ENCODE measurements at places on chromosomes 6 and 20.

GRCh38 chr6:127582777-127583462 lies 5.9 kb downstream of the C6orf58 start:
- no peak for DNase-seq

DNA sequence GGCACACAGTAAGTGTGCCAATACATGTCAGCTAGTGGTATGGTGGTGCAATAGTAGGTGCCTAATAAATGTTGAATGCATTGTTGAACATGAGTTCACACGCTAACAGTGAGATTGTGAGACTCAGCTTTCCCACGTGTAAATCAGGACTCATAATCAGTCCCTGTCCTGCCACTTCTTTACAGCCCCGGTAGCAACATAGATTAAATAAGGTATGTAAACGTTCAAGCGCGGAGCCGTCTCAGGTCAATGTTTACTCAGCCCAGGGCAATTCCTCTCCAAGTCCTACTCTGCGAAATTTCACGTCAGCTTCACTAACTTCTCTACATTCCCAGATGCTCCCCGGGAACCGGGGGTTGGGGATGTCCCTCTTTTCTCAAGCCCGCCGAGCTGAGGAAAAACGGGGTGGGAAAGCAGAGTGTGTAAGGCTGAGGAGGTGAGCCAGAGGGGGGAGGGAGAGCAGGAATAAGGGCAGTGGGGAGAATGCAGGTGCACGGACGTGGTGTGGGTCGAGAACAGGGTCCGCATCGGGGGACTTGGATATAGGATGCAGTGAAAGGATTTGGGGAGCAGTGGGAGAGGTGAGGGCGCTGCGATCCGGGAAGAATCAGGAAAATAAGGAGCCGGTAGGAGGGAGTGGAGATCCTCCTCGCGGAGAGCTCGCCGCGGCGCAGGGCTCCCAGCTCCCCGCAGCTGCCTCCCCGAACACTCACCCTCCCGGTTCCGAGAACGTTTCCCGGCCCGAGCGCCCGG lies 544 bp upstream of the TP53INP2 start:
- DNase-seq: peak; percentile 36

DNA sequence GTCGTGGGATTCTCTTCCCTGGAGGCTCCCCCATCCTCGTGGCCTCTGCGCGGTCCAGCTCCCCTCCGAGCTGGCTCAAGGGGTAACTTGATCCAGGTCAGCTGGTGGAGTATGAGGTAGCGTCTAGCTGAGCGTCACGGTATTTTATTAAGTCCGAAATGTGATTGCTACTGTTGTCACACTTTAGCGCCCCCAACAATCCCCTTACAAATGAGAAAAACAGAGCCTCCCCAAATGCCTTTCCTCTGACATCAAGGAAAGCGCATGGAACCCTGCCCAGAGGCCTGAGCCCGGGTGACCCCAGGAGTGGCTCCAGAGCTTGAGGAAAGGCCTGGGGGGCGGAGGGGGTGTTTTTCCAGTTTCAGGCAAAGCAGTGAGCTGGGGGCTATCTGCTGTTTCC lies 192.4 kb downstream of the ZMYND8 start:
- no peak for DNase-seq

- DNase-seq: no peak
These were observed 16.6 kb downstream of the CDC40 start for GRCh38 chr6:110196874-110197273.

GRCh38 chr6:38552121-38552520 lies 87.6 kb downstream of the BTBD9 start:
- peak; percentile 89 for DNase-seq

DNA sequence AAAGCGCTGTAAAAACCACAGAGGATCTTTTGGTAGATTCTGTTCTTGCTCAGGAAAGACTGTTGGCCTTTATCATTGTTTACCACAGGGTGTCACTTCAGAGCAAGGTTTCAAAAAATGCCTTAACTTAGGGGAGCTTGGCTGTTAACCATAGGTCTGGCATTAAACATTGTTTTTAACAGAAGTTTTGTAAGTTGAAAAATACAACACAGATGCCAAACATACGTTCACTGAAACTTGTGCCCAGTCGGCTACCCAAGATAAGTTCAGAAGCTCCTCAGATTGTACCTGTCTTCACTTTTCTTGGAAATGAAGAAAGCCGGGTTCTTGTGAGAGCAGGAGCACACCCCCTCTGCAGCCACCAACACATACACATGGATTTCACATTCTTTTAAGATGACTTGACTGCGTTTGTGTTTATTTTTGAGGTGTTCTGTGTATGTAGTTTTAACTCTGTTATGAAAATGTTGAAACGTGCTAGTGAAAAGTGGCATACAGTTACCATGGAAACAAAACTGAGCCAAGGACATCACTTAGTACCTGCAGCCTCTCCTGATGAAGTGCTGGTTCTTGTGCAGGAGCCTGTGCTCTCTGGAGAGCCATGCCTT lies 64.9 kb downstream of the SYCP2L start:
- peak; percentile 43 for DNase-seq

All from NB4 (cell line).